ENCODE measurements at places on chromosomes 7 and 10.

- no peak for DNase-seq
Measured at GRCh38 chr10:6535156-6535764, 44.8 kb downstream of the PRKCQ start.

- no peak for DNase-seq
Measured at GRCh38 chr10:109591601-109592000, 331.7 kb downstream of the XPNPEP1 start.

DNA sequence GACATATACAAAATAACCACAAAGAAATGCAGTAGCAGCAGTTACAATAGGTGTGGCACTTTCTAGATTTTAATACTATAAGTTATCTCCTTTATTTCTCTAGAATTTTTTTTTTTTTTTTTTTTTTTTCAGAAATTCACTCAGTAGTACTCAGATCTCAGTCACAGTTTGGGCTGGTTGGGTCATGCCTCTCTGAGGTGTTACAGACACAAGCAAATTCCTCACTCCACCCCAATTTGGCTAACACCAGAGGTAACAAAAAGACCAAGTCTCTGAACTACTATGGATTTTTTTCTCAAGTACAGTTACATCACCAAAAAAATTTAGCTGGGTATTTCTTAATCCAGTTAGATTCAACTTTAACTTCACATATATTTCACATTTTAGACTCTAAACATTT, 985.1 kb upstream of the LRRN3 start:
- DNase-seq: no peak

GRCh38 chr7:2927592-2927991, 83.5 kb upstream of the GNA12 start:
- DNase-seq: no peak

GRCh38 chr7:70143075-70144044, 545.1 kb downstream of the AUTS2 start:
- DNase-seq: no peak

All from stimulated activated CD8-positive, alpha-beta memory T cell treated with anti-CD3 and anti-CD28 coated beads, Interleukin-15, amount 100 ng/mL, for 48 hours (primary cell).